Stimulated activated CD4-positive, alpha-beta T cell treated with anti-CD3 and anti-CD28 coated beads, Interleukin-4, amount 100 ng/mL, for 1 hour (primary cell): ENCODE measurements at places on chromosomes 12 and 14.
A peak's percentile ranks its signal among the peaks of the same experiment; 100 is the strongest.

DNA sequence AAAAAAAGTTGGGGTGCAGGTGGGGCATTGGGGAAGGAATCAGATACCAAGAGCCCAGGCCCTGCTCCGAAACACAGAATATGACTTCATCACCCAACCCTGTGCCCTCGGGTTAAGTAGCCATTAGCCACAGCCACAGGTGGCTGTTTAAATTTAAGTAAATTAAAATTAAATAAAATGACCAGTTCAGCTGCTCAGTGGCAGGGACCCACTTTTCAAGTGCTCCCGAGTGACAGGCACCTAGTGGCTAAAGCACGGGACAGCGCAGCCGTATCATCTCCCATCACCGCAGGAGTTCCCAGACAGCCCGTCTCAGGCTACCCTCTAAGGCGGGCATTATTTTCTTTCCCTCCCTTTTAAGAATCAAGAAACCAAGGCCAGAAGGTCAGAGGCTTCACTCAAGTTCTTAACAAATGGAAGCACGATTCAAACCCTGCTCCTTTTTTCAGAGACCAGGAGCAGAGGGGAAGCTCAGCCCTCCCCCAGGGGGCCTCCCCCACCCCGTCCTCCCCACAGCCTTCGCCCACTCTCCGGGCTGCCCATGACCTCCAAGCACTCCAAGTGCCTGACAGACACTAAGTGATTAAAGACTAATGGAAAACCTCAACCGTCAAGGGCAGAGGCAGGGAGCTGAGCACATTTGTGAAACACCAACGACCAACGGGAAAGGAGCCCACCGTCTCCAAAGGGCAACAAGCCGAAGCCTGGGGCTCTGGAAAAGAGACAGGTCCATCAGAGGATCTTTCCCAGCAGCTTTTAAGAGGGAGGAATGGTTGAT, 5.2 kb downstream of the NCOR2 start:
- no peak for DNase-seq

GRCh38 chr14:94601884-94602391, 10.3 kb upstream of the SERPINA3 start:
- DNase-seq = no peak

DNA sequence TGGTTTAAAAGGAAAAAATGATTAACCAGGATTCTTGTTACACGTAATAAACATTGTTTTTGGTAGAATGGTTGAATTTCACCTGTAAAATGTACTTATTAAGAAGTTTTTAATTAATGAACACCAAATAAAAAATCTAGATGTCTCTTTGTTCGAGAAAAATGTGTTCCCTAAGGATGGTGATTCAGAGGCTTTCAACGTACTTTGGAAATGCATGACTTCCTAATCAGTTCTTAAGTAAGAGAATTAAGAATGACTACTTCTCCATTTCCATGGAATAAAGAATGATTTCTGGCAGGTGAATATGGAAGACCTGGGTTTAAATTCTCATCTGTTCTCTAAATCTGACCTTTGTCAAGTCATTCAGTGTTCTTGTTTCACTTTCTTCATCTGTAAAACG, 428.6 kb downstream of the KCNH5 start:
- DNase-seq = no peak

DNA sequence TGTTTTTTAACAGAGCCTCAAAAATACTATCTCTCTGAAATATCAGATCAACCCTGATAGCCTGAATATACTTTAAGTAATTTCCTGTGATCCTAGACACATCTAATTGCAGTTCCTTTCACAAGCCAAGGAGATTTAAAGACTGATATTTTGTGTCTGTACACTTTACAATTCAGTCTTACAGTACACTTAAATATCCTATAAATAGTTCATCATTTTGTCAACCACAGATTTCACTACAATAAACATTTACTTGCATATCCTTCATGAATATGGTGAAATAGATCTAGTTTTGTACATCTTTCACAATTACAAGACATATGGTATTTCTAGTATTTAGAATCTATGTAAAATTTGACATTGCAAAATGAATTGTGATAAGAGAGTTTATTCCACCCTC, 161.0 kb downstream of the PAX9 start:
- no peak for DNase-seq

DNA sequence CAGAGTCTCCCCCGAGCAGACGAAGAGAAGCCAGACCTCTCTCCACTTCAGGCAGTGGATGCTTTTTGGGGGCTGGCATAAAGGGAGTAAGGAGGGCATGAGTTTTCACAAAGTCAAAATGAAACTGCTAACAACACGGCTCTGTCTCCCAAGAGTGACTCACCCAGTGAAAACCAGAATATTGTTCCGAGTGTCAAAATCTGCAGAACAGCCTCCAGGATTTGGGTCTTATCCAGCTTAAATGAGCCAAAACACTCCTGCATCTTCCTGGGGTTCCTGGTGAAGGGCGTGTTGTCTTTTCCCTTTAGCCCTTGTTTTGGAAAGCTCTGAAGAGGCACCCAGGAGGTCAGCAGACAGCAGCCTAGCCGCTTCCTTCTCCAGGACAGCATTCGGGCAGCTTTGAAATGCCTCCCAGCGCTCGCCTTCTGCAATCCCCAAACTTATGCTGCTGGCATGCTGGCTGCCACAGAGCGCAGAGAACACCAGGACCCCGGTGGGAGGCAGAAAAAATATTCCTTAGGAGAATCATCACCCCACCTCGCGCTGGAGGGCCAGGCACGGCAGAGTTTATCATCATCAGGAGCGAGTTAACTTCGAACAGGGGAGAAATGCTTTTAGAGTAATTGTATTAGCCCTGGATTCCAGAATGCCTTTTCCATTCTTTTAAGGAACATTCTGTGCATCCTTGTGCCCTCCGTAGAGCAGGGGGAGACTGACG, 117.7 kb upstream of the NCOR2 start:
- no peak for DNase-seq

- no peak for DNase-seq
Measured at GRCh38 chr12:89486264-89486663, 38.3 kb downstream of the GALNT4 start.

- DNase-seq = peak; percentile 24
Measured at GRCh38 chr12:93447555-93448290, 6.0 kb upstream of the UBE2N start.

GRCh38 chr12:19443585-19443984, 4.3 kb downstream of the AEBP2 start:
- no peak for DNase-seq

- DNase-seq = no peak
Measured at GRCh38 chr14:93032421-93032936, 83.2 kb downstream of the ITPK1 start.

- DNase-seq = peak; percentile 66
Measured at GRCh38 chr12:47903927-47904712, 674 bp downstream of the VDR start.
